ENCODE measurements at places on chromosomes 1 and 21. TPM values are rescaled to one million over a fixed set of nuclear protein-coding genes. Genes with fewer than 3 reads are reported as not detected.

Gene OR2L5
- not detected for total RNA-seq

Gene ADORA3
- not detected for total RNA-seq

Gene CCDC18
- 9.1 TPM for total RNA-seq

Gene ADCY10
- total RNA-seq, result 0.15 TPM

Gene AGBL4
- not detected for total RNA-seq

Gene LCK
- total RNA-seq, result not detected

Gene LCE6A
- total RNA-seq, result not detected

Gene ELAPOR1
- 0.33 TPM for total RNA-seq

Gene FGR
- total RNA-seq, result 0.17 TPM

Gene KCNK2
- 5.2 TPM for total RNA-seq
